ENCODE measurements at places on chromosomes 5 and 9.
A peak's percentile ranks its signal among the peaks of the same experiment; 100 is the strongest.

DNA sequence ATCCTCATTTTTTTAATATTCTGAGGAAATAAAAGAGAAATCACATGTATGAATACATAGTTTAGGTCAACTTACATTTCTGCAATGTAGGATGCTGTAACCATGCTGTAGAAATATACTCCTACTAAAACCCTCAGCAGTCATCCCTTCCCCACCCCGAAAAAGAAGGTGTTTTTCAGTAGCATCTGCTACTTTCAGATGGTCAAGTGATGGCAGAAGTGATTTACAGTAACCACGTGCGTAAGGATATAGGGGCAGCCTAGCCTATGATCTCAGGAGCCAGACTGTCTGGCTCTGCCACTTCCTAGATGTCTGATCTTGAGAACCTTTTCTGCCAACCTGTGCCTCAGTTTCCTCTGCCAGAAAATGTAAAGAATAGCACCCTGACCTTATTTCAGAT lies 26.0 kb upstream of the SYK start:
- no peak for DNase-seq

DNA sequence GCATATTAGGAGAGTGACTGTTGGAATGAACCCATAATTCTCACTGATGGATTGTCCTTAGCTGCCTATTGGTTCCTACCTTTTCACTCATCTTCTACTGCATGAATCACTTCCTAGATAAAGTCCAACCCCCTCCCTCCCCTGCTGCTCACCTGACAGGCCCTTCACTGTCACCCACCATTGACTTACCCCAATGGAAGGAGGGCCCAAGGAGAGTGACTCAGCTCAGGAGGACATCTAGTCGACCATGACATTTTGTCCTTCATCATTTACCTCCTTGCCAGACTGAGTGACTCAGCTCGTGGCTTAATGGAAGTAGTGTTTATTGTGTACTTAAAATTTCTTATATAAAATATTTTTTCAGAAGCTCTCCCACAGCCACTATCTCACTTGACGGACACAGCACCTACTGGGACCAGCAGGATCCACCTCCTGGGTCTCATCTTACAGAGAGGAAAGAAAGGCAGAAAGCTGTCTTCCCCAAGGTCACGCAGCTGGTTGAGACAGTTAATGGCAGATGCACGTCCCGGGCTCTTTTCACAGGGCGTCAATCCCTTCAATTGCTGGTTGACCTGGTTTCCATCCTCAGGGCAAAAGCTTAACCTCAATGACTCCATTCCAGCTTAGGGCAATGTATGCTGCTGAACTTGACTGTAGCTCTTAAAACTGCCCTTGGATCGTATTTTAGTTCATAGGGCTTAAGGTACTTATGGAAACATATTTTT lies 142.3 kb downstream of the MARCHF11 start:
- DNase-seq: no peak

DNA sequence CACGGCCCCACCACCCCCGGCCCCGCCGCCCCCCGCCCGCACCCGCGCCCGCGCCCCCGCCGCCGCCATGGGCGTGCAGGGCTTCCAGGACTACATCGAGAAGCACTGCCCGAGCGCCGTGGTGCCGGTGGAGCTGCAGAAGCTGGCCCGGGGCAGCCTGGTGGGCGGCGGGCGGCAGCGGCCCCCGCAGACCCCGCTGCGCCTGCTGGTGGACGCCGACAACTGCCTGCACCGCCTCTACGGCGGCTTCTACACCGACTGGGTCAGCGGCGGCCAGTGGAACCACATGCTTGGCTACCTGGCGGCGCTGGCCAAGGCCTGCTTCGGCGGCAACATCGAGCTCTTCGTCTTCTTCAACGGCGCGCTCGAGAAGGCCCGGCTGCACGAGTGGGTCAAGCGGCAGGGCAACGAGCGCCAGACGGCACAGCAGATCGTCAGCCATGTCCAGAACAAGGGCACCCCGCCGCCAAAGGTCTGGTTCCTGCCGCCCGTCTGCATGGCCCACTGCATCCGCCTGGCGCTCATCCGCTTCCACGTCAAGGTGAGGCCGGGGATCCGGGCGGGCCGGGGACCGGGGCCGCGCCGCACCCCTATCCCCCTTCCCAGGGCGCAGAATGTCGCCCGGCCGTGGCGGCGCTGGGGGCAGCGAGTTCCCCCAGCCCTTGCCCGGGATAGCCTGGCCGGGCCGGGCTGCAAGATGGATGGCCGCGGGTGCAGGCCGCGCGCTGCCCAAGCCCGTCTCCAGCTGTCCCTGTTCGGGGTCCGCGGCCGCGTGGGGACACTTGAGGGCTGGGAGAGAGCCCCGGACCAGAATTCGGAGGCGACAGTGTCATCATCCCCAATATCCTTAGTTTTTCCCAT lies 594 bp downstream of the FAM120A start:
- peak; percentile 32 for DNase-seq

DNA sequence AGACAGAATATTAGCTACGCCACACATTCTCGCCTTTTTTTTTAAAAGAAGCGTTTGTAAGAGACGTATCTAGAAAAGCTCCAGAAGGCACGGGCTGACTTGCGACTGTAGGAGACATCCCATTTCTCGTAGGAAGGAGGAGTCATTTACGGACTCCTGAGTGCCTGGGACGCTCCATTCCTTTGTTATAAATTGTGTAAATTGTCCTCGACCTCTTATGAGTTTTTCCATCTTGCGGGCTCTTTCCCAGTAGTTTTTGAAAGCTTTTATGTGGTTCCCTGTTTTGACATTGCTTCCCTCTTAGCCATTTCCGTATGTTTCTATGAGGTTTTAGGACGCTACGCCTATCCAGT lies 1.0 kb downstream of the RABL6 start:
- no peak for DNase-seq

DNA sequence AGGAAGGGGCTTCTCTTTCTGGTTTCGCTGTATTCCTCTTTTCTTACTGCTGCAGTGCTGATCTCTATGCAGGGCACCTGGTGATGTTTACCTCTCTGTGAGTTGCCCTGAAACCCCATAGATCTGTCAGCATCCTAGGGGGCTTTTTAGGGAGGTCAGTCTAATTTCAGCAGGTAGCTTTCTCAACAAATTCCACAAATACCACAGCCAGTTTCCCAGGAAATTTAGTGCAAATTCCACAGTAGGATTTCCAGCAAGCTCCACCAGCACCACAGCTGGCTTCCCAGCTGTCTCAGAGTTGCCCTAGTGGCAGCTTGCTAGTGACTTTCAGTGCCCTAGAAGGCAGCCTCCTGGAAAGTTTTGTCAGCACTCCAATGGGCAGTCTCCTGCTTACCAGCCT lies 379.1 kb upstream of the SMC2 start:
- DNase-seq: no peak

DNA sequence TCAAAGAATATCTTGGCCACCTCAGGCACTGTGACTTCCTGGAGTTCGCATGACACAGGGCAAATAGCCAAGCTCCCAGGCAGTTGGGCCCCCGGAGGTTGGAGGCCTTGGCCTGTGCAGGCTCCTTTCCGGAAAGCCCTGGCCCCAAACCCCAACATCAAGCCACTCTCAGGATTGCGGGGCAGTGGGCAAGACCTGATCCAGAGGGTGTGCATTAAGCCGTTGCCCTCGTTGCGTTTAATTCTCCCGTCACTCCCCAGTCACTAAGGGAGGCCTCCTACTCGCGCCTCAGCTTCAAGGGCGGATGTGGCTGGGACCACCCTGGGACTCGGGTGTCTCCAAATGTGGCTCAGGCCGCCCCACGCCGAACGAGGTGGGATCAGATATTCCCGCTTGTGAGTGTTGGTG lies 60.1 kb downstream of the TMEM174 start:
- no peak for DNase-seq

DNA sequence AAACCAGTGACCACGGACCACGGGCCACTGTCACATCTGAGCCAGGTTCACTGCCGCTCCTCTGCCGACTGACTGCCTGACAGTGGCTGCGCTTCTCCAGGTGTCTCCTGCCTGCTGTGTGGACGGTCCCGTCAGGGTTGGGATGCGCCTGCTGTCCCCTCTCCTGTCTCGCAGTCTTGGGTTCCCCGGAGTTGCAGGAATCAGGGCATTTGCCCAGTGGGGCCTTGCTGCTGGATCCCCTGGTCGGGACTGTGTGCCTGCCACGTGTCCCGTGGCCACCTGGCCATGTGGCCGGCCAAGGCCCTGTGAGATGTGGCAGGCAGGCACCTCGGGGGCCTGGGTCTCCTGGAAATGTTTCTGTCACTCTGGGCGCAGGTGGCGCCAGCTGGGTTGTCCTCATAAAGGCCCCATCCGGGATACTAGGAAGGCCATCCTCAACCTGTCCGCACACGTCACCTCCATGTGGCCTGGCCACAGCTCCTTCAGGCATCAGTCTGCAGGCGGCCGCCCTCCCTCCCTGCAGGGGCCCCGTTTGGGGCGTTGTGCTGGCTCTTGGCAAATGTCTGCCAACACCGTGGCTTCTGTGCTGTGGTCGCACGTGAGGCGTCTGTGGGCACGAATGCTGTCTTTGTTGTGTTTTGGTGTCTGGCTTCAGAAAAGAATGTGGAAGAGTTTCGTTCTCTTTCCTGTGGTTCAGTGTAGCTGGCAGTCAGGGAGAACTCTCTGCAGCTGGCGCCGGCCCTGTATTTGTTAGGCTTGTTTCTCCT lies 6.4 kb upstream of the TOR4A start:
- DNase-seq: no peak

DNA sequence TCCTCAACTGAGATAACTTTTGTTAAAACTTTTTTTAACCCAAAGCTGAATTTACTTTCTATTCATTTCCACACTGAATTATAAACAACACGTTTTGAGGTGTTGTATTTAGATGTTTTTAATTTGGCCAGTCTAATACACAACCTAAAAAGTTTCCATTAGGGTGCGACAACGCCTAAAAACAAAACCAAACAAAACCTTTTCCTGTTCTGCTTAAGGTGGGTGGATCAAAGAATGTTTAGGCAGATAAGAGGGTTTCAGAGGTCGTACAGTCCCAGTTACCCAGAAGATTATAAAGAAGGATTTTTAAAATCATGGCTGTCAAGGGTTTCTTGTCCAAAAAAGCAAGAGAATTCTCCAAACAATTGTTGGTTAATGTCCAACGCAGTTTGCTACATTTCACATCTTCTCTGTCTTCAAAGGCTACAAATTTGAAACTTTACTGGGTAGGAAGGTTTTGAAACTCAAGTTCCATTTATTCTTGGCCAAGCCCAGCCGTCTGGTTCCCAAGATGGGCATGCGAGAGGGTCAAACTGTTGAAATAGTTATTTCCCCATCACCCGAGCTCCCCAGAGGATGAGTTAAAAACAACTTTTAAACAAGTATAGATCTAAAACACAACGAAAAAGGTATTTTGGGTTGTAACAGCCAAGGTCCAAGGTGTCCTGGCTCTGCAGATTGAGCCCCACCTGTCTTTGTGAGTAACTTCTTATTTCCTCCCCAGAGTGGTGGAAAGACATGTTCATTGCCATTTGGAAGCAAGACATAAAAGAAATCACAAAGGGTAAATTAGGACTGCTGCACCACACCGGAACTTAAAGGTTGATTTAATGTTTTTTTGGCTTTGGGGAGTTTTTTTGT lies 122.8 kb upstream of the MAP3K1 start:
- no peak for DNase-seq

GRCh38 chr9:93886911-93887310 lies 68.2 kb downstream of the BARX1 start:
- DNase-seq: no peak

DNA sequence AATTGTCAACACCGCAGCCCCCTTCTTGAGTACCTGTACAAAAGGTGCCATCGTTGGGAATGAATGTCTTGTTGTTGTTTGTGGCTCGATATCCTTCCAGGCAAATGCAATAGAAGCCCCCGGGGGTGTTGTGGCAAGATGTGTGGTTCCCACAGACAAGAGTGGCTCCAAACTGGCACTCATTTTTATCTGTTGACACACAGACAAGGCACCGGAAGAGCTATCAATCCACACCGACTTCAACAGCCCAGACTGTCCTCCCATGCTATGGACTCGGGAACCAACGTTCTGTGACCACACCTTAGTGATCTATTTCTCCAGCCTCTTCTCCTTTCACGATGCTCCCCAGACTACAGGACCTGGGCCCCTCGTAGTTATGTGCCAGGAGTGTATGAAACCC lies 25.9 kb downstream of the SUSD1 start:
- DNase-seq: no peak

DNA sequence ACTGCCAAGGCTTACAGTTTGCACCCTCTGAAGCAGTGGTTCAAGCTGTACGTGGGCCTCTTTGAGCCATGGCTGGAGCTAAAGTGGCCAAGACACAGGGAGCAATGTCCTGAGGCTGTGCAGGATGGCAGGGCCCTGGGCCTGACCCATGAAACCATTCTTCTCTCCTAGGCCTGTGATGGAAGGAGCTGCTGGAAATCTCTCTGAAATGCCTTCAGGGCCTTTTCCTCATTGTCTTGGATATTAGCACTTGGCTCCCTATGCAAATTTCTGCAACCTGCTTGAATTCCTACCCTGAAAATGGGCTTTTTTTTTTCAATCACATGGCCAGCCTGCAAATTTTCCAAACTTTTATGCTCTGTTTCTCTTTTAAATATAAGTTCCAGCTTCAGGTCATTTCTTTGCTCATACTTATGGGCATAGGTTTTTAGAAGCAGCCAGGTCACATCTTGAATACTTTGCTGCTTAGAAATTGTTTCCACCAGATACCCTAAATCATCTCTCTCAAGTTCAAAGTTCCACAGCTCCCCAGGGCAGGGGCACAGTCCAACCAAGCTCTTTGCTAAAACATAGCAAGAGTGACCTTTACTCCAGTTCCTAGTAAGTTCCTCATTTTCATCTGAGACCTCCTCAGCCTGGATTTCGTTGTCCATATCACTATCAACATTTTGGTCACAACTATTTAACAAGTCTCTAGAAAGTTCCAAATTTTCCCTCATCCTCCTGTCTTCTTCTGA lies 138.3 kb downstream of the OSTF1 start:
- no peak for DNase-seq
